ENCODE measurements at places on chromosomes 4 and X.

DNA sequence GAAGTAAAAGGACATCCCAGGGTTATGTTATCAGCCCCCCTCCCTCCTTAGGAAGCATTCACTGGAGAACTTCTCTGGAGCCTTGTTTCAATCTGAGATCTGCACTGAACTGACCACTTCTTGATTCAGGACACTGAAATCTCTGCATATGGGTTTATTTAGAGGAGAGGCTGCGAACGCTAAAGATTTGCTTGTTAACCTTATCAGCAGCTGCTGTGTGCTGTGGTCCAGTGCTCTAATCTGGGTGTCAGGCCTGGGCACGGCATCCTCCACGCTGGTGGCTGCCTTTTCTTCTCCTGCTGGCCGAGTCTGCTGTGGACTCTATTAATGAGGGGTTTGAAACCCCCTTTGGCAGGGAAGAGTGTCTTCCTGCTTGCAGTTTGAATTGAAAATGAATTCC, 1094.7 kb upstream of the TENM3 start:
- DNase-seq, result no peak

- DNase-seq, result no peak
These were observed at the start of gene UGT2B17 for GRCh38 chr4:68576272-68577125. Gene UGT2B17 (minus strand): TSS chr4:68576322. CDS start chr4:68568484, 7,838 bp downstream.

DNA sequence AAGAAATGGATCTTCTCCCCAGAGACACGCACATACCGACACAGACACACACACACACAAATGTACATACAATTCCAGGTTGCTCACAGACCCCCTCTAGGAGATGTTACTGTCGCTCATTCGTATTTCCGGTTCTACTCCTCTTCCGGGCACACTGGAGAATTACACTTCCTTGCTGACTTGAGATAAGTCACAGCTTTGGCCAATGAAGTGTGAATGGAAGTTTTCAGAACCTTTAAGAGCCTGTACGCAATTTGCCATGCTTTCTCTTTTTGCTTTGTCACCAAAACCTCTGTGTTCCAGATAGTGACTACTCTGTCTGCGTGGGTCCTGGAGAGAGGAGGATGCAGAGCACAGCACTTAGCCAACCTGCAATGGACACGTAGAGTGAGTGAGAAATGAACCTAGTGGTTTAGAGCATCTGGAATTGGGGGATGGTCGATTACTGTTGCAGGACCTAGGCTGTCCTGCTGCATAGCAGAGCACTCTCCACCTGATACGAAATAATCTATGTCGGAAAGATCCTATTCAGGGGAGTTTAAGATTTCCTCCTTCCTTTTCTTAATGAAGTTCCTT, 239.5 kb upstream of the TET2 start:
- no peak for DNase-seq

GRCh38 chr4:88962396-88962795, 94.6 kb downstream of the FAM13A start:
- DNase-seq, result no peak

GRCh38 chrX:149982310-149982709, 44.0 kb upstream of the EOLA2 start:
- DNase-seq, result no peak

GRCh38 chrX:108245462-108245861, 153.9 kb downstream of the ATG4A start:
- no peak for DNase-seq

- DNase-seq, result no peak
These were observed 1753.7 kb upstream of the AGA start for GRCh38 chr4:179195887-179196286.

GRCh38 chr4:114386637-114387233, 211.9 kb upstream of the UGT8 start:
- DNase-seq, result no peak

- DNase-seq, result no peak
These were observed 3.6 kb upstream of the FATE1 start for GRCh38 chrX:151712253-151712652.

DNA sequence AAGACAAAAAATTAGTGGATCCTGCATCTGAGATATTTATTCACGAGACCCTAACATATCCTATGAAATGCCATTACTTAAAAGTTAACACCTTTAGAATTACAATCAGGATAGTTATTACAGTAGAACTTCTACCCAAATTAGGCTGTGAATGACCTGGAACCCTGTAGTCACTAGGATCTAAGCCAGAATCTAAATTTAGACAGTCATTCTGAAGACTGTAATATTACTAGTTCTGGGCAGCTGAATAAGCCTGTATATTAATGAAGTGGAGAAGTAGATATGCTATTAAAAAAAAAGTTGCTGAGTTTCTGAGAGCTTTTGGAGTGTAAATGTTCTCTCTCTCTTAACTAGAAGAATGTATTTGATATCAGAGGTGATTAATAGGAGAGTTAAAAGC, 67.0 kb downstream of the FAM13A start:
- DNase-seq, result no peak

DNA sequence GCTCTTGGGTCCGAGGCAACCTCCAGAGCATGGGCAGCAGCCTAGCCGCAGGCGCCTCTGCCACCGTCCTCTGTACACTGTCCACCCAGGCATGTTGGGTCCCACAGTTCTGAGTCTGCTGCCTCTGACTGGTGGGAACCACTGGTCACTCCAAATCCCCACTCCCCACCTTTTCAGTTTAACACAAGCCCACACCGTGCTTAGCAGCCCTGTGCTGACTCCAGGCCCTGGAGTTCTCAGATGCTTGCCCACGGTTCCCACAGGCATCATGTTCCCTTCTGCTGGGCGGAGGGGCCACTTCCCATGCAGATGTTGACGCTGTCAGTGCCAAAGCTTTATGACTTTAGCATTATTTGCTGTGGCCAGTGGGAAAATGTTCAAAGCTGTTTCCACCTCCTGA, 104.5 kb downstream of the SCD5 start:
- DNase-seq, result no peak

DNA sequence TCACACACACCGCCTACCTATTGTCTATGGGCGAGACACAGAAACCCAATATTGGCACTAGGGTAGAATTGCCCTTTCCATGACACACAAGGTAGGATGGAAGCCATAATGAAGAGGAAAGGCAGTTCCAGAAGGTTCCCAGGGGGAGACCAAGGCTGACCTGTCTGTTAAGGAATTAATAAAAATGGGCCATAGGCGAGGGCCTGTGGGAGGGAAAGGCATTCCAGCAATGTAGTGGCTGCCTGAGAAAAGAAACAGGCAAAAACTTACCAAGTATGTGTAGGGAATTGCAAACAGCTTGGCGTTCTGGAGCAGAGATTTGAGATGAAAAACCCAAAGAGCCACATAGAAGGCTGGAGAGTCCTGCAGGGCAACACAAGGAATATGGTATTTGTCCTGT, 19.1 kb downstream of the MAGED2 start:
- no peak for DNase-seq

GRCh38 chr4:6720202-6720699, 4.3 kb downstream of the BLOC1S4 start:
- DNase-seq, result peak; percentile 87

DNA sequence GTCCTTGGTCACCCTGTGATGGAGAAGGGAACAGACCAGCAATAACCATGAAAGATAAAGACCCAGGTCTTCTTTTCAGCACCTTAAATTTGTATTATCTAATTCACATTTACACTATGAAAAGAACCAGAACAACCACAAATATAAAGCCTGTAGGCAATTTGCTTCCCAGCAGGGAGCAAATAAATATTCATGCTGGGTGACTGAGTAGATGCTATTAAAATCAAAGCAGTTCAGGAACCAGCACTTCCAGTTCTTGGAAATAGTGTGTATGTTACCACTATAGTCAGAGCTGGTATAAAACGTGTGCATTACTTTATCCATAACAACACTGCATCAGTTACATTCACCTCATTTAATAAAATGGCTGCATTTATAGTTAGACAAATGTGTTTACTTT, 177.8 kb upstream of the ETNPPL start:
- DNase-seq, result no peak

GRCh38 chr4:126583509-126583908, 1049.2 kb upstream of the INTU start:
- DNase-seq, result no peak

DNA sequence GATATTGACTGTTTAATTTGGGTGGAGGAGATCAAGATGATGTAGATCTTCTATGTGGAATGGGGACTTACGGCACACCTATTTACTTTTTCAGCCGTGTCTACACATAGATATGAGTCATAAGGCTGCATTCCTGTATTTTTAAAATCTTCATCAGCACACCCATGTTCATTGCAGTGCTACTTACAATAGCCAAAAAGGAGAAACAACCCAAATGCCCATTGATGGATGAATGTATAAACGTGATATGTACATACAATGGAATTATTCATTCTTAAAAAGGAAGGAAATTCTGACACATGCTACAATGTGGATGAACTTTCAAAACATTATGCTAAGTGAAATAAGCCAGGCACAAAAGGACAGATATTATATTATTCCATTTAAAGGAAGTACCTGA, 98.6 kb downstream of the AASDH start:
- no peak for DNase-seq

DNA sequence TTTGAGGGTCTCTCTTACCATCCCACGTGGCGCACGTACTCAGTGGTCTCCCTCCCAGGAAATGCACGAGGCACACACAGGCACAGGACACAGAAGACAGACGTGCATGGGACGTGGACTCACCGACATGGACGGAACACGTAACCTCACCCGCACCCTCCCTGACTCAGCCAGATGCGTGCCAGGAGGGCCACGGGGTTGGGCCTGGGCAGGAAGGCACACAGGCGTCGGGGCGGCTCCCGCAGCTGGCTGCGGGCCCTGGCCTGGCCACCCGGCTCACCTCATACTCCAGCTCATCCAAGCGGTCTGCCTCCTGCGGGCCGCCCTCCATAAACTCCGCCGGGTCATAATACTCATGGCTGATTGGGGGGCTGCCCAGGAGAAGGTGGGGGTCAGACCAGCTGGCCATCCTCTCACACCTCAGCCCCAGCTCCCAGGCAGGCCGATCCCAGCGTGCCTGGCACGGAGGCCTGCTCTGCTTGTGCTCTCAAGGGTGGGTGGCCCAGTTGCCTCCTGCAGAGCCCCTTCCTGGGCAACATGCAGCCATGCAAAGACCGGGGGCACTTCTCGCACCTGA, 12.6 kb downstream of the SSR4 start:
- no peak for DNase-seq

- DNase-seq, result no peak
These were observed 15.1 kb upstream of the REPS2 start for GRCh38 chrX:16931371-16931770.

DNA sequence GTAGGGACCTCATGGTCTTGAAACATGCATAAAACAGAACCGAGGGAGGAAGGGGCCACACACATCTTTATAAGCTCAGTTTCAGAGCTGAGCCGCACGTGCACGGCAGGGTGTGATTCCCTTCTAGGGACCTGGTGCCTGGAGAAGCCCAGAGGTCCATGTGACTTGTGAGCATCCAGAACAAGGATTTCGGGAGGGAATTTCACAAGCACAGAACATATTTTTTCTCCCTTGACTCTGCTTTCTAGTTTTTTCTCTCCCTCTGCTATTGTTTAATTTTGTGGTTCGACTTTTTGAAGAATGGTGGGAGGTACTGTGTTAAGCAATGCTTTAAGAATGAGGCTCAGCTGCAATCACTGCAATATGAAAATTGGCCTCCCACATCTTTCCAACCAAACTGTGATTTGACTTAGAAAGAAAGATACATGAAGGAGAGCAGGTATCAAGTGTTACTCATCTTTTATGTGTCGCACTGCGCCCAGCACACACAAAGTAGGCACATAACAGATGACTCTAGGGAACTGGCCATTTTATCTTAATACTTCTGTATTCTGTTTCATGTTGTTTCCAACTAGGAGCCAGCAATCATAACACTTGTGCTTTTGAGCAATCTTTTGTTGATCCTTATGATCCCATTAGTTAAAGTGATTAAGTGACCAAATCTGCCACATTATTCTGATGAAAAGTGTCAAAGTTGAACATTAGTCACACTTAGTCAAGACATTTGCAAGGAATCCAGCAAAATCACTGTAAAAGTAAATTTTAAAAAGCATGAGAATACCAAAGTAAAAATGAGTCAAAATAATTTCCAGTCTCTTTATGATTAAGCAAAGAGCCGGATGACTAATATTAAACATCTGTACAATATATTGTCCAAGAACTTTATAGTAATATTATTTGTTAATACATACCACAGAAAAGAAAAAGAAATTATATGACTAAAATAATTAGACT, 86.4 kb downstream of the SHISA3 start:
- DNase-seq, result no peak

GRCh38 chr4:3411676-3412075, 30.1 kb upstream of the HGFAC start:
- DNase-seq, result no peak

GRCh38 chr4:16157609-16158503, 68.4 kb downstream of the TAPT1 start:
- DNase-seq, result no peak

DNA sequence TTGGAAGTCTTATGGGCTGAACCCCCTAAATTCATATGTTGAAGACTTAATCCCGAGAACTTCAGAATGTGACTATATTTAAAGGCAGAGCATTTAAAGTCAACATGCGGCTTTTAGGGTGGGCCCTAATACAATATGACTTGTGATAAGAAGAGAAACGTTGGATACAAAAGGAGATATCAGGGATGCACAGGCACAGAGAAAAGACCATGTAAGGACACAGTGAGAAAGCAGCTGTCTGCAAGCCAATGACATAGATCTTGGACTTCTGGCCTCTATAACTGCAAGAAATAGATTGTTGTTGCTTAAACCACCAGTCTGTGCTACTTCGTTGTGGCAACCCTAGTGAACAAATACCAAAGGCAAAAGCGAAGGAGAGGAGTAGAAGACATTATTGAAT, 42.2 kb downstream of the GABRG1 start:
- no peak for DNase-seq

DNA sequence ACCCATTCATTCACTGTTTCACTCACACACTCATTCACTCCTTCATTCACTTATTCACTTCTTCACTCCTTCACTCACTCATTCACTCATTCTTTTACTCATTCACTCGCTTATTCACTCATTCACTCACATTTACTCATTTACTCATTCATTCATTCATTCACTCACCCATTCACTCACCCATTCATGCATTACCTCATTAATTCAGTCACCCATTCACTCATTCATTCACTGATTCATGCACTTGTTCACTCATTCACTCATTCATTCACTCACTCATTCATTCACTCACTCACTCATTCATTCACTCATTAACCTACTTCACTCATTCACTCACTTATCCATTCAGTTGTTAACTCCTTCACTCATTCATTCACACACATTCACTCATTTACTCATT, 70.8 kb downstream of the STK32B start:
- DNase-seq, result no peak

GRCh38 chr4:172657081-172657480, 511.5 kb upstream of the GALNT7 start:
- DNase-seq, result no peak

Measured in stimulated activated CD4-positive, alpha-beta T cell treated with anti-CD3 and anti-CD28 coated beads, Interleukin-1b, Interleukin-23, amount 100 ng/mL, for 4 hours (primary cell).